ENCODE measurements at places on chromosomes 11 and 22. TPM values are rescaled to one million over a fixed set of nuclear protein-coding genes. Genes with fewer than 3 reads are reported as not detected.

ISX gene
- total RNA-seq = not detected

DNA sequence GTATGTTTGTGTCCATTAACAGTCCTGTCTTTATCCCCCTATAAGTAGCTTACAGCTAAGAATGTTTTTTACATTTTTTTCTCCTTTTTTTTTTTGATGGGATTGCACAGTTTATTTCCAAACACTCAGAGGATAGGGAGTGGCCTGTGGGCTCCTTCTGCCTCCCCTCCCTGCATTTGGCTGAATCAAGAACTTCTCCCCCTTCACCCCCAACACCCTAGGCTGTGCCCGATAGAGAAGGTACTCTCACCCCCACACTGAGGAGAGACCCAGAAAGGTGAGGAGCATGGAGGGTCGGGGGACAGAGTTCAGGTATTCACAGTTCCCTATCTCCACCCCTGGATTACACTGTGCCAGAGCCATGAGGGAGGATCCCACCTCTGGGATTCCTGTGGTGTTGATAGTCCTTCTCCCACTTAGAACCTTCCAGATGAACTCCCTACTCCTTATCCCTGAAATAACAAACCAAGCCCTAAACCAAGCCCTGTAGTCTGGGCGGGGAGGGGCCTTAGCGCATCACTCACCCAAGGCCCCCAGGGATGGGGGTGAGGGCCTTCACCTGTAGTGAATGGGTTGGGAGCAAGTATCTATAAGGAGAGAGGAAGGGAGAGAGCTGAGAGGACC is 97.1 kb downstream of the ADAMTS15 start:
- DNase-seq = no peak

DNA sequence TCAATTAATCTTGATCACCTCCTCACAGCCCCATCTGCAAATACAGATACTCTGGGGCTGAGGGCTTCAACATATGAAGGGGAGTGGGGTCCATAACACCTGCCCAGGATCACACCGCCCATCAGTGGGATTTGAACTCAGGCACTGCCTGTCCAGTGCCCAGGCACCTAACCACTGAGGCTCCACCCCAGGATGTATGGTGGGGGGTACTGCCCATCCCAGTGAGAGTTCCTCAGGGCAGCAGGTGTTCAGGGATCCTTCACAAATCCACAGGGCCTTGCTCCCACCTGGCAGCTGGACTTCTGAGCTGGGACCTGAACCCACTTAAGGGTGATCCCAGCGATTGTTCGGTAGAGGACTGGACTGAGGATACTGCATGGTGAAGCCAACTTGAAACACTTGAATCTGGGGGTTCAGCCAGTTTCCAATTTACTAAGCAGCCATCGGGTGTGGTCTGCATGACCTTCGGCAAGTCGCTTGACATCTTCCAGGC is 33.3 kb downstream of the PRDM11 start:
- DNase-seq = no peak

- no peak for DNase-seq
Observed at GRCh38 chr22:49899530-49899929, 18.7 kb downstream of the ALG12 start.

DNA sequence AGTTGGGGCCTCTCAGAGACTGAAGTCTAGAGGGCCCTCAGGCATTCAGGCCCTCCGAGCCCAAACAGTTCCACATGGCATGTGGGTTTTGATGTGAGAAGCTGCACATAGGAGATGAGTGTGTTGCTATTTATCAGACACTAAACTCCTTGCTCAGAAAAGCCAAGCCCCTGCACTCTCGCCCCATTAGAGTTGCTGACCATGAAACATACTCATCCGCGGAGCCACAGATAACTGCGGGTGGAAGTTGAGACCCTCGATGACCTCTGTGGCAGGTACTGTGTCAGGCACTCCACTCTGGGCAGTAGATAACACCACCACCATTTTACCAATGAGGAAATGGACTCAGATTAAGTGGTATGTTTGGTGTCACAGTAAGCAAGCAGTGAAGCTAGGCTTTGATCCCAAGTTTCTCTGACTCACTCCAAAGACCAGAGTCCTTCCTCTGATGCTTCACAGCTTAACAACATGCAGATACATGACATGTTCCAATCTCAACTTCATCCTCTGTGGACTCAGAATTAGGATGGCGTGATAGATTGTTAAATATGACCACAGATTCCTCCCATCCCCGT is 202.1 kb downstream of the ADAMTS15 start:
- DNase-seq = no peak

DNA sequence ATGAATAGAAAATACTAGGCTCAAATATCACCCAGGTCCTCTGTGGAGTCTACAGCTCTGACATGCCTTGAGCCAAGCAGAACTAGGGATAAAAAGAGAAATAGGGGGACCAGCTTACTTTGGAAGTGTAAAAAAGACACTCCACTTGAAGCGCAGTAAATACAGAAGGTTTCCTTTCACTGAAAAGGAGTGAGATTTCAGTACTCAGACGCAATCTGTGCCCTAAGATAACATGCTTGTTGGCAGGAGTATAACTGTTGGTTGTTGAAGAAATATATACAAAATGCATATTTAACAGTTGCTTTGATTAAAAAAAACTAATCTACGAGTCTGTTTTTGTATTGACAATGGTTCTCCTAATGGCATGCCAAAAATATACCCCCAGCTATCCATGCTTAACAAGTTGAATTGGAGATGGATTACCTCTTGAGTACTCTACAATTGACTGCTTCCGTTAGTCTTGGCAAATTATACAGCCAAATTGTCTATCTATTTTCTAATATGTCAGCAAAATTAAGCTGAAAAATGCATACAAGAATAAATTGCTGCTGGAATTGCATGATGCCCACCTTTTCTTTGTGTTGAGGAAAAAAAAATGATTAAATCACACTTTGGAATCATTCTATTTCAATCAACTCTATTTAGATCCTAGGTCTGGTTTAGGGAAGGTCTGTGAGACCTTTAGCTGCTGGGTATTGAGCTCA is 91.6 kb downstream of the FAT3 start:
- DNase-seq = no peak

- DNase-seq = no peak
Observed at GRCh38 chr11:31764261-31764660, 46.9 kb downstream of the PAX6 start.

PHOX2A gene
- total RNA-seq = 12.0 TPM

GRCh38 chr11:73412308-73412707 is 36.1 kb downstream of the RELT start:
- DNase-seq = no peak

- DNase-seq = peak; percentile 15
Observed at GRCh38 chr11:117824571-117825537, at the start of gene FXYD2. FXYD2 (minus strand) TSS chr11:117824744; CDS start chr11:117824678, 66 bp downstream.

PATE2 gene
- total RNA-seq = not detected

CRYAB gene
- 0.64 TPM for total RNA-seq

DNA sequence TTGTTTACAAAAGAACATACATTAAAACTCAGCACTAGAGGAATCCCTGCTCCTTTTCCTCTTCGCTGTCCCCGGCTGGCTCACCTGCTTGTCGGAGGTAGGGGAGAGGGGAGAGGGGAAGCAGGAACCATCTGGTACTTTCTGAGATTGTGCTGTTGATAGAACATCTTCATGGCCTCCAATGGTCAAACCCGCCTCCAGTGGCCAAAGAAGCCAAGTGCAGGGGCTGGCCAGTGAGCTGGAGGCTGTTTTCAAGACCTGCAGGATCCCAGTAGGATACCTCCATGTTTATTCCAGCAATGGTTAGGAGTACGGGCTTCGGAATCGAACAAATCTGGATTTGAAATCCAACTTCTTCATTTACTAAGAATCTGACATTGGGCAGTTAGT is 92.6 kb downstream of the PKNOX2 start:
- peak; percentile 69 for DNase-seq

Measured in glutamatergic neuron (in vitro differentiated cells).